ENCODE measurements at places on chromosomes 7 and 10.
A peak's percentile ranks its signal among the peaks of the same experiment; 100 is the strongest.

DNA sequence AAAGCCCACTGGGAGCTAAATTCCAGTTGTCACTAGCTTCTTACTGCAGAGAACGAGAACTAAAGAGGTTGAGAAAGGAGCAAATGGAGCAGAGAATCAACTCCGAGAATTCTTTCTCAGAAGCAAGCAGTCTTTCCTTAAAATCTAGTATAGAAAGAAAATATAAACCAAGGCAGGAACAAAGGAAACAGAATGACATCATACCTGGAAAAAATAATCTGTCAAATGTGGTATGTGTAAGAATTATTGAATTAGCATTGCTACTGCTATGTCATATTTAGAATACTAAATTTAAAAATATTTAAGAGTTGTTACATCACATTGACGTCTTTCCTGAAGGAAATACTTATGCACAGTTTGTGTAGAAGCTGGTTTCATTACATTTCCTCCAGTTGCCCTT is 4.3 kb downstream of the SLF2 start:
- no peak for DNase-seq

DNA sequence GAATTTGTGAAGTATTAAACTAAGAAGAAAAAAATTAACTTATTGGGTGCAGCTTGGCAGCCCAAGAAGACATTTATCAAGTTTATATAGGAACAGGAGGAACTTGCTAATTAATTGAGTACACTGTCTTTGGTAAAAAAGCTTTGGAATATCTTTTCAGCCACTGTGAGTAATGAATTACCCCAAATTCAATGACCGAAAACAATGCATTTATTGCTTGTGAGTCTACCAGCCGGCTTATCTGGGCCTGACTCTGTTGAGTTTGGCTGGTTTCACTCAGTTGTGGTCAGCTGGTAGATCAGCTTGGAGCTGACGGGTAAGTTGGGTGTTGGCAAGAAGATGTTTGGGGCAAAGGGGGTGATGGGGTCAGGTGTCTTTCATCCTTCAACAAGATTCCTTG is 11.6 kb downstream of the GNG11 start:
- no peak for DNase-seq

DNA sequence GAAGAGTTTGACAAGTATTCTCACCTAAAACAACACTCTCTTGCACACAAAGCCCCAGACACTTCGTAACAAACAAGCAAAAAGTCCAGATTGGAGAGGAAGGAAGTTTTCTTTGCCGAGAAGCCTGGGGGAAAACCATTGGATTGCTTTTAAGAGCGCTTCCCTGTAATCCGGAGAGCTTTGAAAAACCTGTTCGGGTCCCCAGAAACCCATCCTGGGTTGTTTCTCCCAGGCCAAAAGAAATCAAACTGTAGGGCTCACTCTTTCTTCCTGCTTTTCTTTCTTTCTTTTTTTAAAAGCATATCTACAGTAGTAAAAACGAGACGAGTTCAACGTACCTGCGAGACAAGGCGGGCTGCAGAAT is 655 bp downstream of the SP8 start:
- DNase-seq, result no peak

DNA sequence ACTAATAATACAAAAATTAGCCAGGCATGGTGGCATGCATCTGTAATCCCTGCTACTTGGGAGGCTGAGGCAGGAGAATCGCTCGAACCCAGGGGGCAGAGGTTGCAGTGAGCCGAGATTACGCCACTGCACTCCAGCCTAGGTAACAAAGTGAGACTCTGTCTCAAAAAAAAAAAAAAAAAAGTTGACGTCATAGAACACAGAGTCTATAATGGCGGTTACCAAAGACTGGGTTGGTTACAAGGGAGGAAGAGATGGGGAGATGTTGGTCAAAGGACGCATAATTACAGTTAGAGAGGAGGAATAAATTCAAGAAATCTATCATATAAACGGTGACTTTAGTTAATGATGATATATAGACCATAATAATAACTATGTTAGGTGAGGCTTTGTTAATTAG is 309.7 kb upstream of the HGF start:
- DNase-seq, result no peak

GRCh38 chr10:78947226-78947625 is 121.5 kb upstream of the ZMIZ1 start:
- DNase-seq, result no peak

DNA sequence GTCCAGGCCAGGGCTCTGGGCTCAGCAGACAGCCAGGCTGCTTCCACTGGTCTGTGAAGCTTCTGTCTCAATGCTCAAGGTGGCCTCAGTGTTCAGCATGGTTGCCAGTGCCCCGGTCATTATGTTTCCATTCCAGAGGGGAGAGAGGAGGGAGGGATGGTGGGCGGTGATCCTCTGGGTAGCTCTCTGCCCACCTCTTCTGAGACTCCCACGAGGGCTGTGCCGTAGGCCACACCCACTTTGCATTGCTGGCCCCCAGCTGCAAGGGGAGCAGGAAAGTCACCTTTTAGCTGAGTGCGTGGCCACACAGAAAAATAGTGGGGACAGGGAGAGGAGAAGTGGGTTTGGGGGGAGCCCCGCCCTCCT is 42.5 kb downstream of the FOXK1 start:
- DNase-seq, result no peak

GRCh38 chr10:35712486-35712885 is 70.4 kb upstream of the FZD8 start:
- DNase-seq, result no peak

- DNase-seq, result no peak
Measured at GRCh38 chr10:127447197-127447596, 101.9 kb upstream of the NPS start.

DNA sequence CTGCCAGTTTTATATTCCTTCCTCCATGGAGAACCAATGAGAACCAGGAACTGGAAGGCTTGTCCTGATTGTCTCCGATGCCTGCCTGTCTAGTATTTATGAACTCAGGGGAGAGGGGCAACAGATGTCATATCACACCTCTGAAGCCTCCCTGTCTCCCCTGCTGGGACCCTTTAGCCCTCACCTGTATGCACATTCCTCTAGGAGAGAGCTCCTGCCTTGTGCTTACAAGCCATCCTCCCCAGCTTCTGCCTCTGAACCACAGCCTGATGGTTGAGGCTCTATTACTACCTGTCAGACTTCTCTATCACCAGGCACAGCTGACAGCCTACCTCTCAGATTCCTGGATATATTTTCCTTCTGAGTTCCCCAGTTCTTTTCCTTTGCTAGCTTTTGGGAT is 5.9 kb upstream of the FAM131B start:
- DNase-seq, result no peak

DNA sequence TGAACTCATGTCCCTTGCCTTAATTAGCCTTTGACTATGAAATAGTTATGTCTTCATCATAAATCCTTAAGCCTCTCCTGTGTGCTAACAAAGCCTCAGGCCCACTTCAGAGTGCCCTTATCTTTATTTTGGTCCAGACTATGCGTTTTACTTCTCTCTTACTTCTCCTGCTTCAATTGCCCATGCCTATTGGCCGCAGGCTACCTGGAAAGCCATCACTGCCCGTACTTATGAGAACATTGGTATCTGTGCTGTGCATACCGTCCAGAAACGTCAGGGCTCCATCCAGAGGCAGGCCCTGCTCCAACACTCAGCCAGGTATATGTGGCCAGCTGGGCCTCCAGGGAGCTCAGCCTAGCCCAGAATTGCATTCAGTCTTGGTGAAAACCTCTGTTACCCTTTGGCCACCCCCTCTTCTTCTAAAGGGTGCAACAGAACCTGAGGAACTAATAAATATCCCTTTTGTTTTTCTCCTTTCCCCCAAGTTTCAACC is 212.4 kb upstream of the MTPN start:
- no peak for DNase-seq

DNA sequence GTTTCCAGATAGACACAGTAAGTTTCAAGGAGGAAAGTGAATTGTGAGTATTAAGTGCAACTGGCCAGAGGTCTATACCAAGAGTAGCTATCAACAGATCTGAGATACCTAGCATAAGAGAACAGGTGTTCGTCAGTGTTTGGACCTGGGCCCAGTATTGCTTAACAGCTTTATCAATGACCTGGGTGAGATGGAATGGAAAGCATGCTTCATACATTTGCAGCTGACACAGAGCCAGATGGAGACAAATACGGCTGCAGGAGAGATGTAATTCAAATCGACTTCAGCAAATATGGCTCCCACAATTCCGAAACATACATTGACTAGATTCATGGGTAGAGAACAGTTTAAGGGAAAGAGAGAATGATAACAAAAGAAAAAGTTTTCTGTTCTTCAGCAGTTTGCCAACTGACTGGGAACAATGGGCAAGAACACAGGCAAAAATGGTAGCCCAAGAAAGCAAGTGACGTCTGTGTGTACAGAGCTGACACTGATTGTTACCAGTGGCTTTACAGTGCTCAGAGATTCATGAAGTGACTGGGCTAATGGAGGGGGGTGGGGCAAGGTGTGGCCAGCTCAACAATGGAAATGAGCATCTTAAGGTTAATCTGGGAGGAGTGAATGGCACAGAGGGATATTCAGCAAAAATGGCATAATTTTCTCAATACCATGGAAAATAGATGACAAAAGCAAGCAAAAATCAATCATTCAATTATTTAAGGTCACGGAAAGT is 28.0 kb upstream of the COBL start:
- no peak for DNase-seq

GRCh38 chr7:106425017-106425719 is 140.4 kb upstream of the NAMPT start:
- no peak for DNase-seq

DNA sequence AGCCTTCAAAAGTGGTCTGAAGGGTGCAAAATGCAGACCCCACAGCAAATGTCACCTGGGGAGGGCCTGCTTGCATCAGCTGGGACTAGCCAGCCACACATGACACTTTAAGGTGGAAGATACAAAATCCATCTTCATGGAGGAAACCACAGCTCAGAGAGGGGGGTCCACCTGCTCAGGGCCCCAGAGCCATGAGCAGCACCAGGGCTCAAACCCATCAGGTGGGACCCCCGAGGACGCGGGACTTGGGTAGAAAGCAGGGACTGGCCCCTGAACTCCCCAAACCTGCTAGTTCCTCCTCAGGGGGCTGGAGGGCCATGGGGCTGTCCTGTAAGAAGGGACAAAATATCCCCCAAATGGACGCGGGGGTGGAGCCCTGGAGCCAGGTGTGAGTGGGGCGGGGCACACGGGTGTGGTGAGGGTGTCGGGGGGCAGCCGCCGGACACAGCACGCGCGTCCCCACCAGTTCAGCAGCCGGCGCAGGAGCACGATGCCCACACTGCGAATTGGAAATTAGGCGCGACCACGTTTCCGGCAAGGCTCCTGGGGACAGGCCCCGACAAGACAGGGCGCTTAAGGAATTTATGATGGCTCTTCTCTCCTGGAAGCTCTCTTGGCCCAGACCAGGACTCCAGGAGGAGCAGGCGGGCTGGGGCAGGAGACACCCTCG is 8.0 kb downstream of the PDGFA start:
- DNase-seq, result no peak

DNA sequence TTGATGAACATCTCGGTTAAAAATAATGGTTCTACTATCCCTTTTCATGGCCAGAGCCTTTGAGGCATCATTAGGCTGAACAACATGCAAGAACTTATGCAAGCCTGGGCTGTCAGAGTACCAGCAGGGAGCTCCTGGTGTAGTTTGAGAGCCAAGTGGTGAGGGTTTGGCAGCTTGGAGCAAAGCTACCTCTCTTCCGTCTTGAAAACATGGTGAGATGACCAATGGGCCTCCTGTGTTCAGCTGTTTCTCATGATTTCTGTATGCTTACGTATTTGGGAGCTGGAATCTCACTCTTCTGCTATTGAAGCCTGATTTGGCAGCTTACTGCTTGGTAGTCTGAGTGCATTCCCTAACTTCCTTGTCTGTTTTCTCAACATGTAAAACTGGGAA is 150.4 kb downstream of the CXCL12 start:
- DNase-seq, result no peak

DNA sequence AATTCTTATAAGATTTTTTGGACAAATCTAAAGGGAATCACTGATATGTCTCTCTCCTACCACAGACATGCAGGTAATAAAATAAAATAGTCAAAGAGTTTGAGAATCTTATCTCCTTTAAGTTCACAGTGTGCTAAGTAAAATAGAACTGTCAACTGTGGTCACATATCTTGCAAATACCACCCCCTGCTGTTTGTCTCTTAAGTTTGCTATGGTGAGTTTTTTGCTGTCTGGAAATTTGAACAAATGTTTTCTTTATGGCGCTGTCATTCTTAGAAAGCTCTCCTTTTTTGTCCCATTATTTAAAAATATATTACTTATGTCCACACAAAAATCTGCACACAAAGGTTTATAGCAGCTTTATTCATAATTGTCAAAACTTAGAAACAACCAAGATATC is 19.6 kb downstream of the GIMAP5 start:
- peak; percentile 57 for DNase-seq

DNA sequence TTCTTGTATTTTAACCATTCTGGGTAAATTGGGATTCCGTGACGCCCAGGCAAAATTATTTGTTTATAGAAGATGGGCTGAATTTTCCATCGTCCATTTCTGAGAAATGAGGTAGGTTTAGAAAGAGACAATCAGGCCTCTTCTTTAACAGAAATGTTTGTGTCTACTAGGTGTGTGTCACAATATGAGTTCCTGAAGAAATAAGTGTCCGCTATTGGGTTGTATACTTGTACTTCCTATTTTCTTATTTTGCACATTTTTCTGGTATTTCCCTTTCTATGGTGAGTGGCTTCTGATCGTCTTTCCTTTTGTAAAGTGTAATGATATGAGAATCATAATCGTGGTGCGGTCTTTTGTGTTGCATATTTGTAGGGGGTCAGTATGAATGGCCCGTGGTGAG is 83.9 kb downstream of the TCF7L2 start:
- DNase-seq, result no peak

- DNase-seq, result no peak
Measured at GRCh38 chr10:96470116-96470743, 43.5 kb downstream of the TLL2 start.

DNA sequence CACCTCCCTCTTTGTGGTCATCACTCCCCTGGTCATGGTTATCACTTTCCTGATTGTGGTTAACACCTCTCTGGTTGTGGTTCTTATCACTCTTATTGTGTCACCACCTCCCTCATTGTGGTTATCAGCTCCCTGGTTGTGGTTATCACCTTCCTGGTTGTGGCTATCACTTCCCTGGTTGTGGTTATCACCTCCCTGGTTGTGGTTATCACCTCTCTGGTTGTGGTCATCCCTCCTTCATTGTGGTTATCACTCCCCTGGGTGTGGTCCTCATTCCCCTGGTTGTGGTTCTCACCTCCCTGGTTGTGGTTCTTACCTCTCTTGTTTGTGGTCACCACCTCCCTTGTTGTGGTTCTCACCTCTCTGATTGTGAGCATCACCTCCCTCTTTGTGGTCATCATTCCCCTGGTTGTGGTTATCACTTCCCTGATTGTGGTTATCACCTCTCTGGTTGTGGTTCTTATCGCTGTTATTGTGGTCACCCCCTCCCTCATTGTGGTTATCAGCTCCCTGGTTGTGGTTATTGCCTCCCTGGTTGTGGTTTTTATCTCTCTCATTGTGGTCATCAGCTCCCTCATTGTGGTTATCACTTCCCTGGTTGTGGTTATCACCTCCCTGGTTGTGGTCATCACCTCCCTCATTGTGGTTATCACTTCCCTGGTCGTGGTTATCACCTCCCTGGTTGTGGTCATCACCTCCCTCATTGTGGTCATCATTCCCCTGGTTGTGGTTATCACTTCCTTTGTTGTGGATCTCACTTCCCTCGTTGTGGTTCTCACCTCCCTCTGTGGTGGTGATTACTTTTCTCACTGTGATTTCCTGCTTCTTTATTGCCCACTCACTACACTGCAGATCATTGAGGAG is 106.7 kb downstream of the GPR26 start:
- no peak for DNase-seq

- DNase-seq, result no peak
Measured at GRCh38 chr10:26361971-26362370, 76.2 kb upstream of the APBB1IP start.

GRCh38 chr7:61576-62360 is 130.6 kb upstream of the FAM20C start:
- DNase-seq, result no peak

GRCh38 chr10:116210588-116211346 is 62.2 kb downstream of the GFRA1 start:
- DNase-seq, result no peak

Measured in naive thymus-derived CD4-positive, alpha-beta T cell (primary cell).